ENCODE measurements at places on chromosomes 2 and 18. TPM values are rescaled to one million over a fixed set of nuclear protein-coding genes. Genes with fewer than 3 reads are reported as not detected.

OTOS gene
- total RNA-seq = 1.2 TPM

CDH20 gene
- not detected for total RNA-seq

B4GALT6 gene
- 6.0 TPM for total RNA-seq

CERS6 gene
- total RNA-seq = 15.9 TPM

ANKRD30BL gene
- total RNA-seq = not detected

TACR1 gene
- total RNA-seq = not detected

COL3A1 gene
- total RNA-seq = 3,379 TPM

TXNDC2 gene
- under 0.01 TPM for total RNA-seq

ITGB6 gene
- total RNA-seq = 0.15 TPM

CXCR1 gene
- total RNA-seq = not detected

SRD5A2 gene
- not detected for total RNA-seq

RGPD3 gene
- total RNA-seq = 0.29 TPM

HTR2B gene
- total RNA-seq = 9.8 TPM

CCL20 gene
- not detected for total RNA-seq

REG1B gene
- not detected for total RNA-seq

CGREF1 gene
- total RNA-seq = 3.6 TPM

STARD6 gene
- not detected for total RNA-seq

CD226 gene
- total RNA-seq = 0.66 TPM

PLGLB1 gene
- 1.5 TPM for total RNA-seq

NAT8 gene
- not detected for total RNA-seq

SPP2 gene
- not detected for total RNA-seq

ABCB6 gene
- total RNA-seq = 57.1 TPM

MOCOS gene
- 5.5 TPM for total RNA-seq

FBXO11 gene
- total RNA-seq = 75.2 TPM

SIX2 gene
- total RNA-seq = not detected

VAMP8 gene
- 2.8 TPM for total RNA-seq

AGXT gene
- total RNA-seq = not detected

SIX3 gene
- total RNA-seq = not detected

B3GNT7 gene
- total RNA-seq = 0.33 TPM

CPS1 gene
- total RNA-seq = 20.9 TPM

KANSL1L gene
- 27.3 TPM for total RNA-seq

PLCD4 gene
- total RNA-seq = 11.8 TPM

Data from smooth muscle cell of trachea (primary cell).